Astrocyte (in vitro differentiated cells and primary cell): ENCODE measurements at places on chromosomes 6 and 20. TPM values are rescaled to one million over a fixed set of nuclear protein-coding genes. Genes with fewer than 3 reads are reported as not detected.

FOXO3 gene
- total RNA-seq = 35.0 and 37.3 TPM in 2 replicates

SYTL3 gene
- 0.82 and 1.2 TPM in 2 replicates for total RNA-seq

TRIM31 gene
- total RNA-seq = not detected in 2 replicates

CDH22 gene
- total RNA-seq = 0.17 TPM in 1 of 2 replicates, not detected in the other

TM9SF4 gene
- 64.0 and 71.8 TPM in 2 replicates for total RNA-seq

C20orf144 gene
- 0.16 TPM in 1 of 2 replicates, not detected in the other for total RNA-seq

HSPA12B gene
- total RNA-seq = not detected in 2 replicates

SUMO4 gene
- 1.4 and 1.6 TPM in 2 replicates for total RNA-seq

C20orf202 gene
- not detected in 2 replicates for total RNA-seq

RAET1L gene
- not detected in 2 replicates for total RNA-seq

DNAH8 gene
- total RNA-seq = not detected in 2 replicates

CAP2 gene
- 49.1 and 55.3 TPM in 2 replicates for total RNA-seq
